ENCODE measurements at places on chromosomes 7 and 10.

DNA sequence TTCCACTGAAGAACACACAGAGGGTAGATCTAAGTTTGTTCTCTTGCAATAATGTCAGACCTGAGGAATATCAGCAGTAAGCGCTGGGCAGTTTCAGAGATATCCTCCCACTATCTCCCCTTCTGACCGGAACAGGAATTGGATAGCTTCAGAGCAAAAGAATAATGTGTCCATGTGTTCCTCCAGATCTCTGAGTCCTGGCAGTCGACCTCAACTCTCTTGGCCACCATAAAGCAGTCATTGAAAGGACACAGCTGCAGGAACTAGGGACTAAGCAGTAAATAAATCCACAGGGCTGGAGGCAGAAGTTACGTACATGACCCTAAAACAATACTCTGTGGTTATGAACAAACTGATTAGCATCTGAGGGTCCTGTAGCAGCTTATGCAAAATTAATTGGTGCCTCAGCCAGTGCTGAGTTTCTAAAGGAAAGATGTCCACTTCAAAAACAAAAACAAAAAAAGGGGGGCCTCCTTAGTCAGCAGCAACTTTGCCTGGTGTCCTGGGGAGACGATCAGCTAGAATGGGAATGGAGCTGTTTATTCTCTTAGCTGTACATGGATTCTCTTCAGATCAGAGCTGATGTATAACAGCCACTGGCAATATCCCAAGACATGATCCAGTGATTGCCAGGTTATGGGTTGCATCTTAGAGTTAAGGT lies 6.4 kb upstream of the PRTFDC1 start:
- peak; percentile 98 for DNase-seq

GRCh38 chr10:82888809-82889455 lies 1013.9 kb downstream of the NRG3 start:
- DNase-seq: no peak

DNA sequence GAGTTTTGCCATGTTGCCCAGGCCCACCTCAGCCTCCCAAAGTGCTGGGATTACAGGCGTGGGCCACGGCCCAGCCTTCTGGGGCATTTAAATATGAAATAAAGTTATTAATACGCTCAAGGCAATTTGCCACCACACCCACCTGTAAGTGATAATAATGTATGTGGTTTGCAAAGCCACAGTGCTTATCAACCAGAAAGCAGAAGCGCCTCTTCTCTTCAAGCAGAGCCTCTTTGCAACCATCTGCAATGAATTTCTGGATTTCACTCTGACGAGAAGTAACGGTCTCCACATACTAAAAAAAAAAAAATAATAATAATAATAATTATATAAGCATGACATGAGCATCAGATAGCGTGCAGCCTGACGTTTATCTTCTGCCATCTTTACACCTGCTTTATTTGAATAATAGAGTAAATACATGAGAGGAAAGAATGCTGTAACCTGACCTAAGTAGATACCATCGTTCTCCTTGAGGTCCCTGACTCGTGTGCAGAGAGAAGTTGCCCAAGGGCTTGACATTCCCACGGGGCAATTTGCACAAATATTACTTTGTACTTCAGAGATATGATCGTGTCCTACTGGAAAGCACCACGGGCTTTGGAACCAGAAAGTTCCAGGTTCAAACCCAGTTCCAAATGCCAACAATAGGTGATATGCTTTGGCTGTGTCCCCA lies 34.0 kb downstream of the BRI3 start:
- no peak for DNase-seq

DNA sequence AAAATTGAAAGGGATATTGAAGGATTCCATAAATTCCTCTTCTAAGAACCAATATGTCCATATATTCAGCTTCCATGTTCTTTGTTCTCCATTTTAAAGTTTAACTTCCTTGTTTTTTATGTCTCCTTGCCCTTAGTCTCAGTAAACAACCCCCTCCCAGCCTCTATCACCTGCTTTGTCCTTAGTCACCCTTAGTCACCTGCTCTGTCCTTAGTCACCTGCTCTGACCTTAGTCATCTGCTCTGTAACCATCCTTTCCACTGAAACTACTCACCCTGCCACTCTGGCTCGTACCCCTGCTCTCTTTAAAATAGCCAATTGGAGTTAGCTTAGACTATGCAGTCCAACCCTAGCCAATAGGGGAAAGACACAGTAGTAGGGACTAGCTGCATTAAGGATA lies 136.2 kb upstream of the TMEM106B start:
- no peak for DNase-seq

GRCh38 chr7:120717166-120717565 lies 140.8 kb downstream of the TSPAN12 start:
- no peak for DNase-seq

All from muscle of leg (tissue), 16 donors.